NCI-H1105 (cell line): ENCODE measurements at places on chromosomes 3 and 15.
A peak's percentile ranks its signal among the peaks of the same experiment; 100 is the strongest.

DNA sequence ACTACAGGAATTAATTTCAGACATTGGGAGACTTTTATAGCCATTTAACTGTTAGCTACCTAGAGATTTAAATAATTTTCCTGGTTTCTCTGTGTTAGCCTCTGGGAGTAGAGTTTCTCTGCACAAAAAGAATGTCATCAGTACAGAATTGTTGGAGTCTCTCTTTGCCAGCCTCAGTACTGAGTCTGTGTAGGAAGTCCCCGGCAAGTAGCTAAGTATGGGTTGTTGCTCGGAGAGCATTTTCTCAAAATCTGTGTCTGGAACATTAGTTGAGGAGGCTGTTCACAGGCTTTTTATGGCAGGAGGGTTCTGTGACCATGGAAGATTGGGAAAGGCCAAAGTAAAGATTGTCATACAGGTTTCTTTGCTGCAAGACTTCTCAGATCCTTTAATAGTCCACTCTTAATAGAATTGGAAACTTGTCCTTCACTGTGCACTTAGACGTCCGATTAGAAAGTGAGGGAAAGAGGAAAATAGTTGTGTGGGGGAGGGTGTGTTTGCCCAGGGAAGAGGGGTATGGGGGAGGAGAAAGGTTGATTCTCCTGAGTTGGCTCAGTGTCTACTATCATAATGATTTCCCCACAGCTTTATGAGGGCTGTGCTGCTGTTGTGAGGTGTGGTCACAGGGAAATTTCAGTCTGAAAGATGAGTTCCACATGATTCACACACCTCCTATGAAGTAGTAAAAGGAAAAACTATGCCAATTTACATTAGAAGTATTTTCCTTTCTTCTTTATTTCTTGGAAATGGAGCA lies 207.1 kb downstream of the PTPRG start:
- no peak for DNase-seq

- no peak for DNase-seq
These were observed 221.8 kb upstream of the TPRG1 start for GRCh38 chr3:188949996-188950395.

DNA sequence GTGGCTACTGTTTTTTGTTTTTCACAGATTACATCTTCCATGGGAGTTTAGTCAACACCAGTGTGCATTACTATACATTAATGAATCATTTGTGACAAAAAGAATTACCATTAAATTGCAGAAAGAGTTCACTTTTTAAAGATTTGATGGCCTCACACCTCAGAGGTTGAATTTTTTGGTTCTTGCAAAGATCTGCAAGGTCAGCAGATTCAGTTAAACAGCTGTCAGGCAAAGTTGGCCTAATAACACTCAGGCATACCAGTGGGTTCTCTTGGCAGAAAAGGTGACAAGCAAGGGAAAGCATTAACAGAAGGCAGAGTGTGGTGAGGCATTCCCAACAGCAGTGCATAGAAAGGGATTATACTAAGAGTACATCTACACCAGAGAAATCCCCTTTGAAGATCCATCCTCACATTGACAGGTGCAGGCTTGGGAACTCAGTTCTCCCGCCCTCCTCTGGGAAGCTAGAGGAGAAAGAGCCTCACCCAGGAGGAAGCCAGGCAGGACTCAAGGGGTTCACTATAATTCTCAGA lies 24.3 kb upstream of the PTX3 start:
- DNase-seq, result no peak

DNA sequence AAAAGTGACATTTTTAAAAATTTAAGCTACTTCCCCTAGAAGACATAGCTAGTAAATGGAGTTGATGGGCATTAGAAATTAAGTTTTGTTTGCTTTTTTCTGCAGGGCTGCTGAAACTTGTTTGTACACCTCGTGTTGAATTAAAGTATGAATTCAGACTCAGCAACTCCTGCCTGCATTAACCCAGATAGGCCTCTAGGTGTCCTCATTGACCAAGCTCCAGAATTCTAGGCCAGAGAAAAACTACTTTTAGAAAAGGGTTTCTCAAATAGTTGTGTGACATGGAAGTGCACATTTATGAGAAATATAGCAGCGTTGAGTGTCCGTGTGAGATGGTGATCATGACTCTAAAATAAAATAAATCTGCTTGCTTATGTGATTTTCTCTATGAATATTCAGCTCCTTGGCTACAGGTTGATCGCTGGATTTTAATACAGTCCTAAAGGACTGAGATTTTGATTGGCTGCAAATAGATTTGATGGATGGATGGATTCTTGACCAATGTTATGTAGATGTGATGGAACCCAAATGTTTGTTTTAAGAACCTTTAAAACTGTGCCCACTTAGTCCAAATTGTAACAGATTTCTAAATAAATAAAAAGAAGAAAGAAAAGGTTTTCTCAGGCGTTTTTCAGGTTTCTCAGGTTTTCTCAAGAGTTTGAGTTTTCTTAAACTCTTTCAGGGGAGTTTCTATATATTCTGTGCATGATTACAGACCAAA lies 39.4 kb upstream of the LMOD3 start:
- no peak for DNase-seq

- no peak for DNase-seq
These were observed 552.3 kb downstream of the NAALADL2 start for GRCh38 chr3:175411405-175411804.

DNA sequence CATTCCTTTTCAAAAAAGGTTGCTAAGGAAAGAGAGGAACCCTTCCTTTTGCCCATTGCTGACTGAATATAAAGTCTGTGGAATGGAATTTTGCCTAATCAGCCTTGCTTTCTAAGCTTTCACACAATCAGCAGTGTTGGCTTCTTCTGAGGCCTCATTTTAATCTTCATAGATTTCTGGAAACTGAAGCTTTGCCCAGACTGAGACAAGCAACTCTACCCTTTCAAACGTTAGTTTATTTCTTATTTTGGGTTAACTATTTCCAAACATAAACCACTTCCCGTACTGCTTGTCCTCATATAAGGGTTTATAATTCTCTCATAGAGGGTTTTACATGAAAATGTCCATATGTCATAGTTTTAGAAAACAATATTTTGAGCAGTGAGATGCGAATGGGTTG lies 82.9 kb downstream of the NR1D2 start:
- DNase-seq, result no peak

- DNase-seq, result no peak
These were observed 19.3 kb downstream of the POMGNT2 start for GRCh38 chr3:43086460-43087165.

DNA sequence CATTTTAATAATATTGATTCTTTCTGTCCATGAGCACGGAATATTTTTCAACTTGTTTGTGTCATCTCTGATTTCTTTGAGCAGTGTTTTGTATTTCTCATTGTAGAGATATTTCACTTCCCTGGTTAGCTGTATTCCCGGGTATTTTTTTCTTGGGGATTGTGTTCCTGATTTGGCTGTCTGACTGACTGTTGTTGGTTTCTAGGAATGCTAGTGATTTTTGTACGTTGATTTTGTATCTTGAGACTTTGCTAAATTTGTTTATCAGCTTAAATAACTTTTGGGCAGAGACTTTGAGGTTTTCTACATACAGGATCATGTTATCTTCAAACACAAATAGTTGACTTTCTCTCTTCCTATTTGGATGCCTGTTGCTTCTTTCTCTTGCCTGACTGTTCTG lies 418.8 kb upstream of the ALCAM start:
- DNase-seq, result no peak

DNA sequence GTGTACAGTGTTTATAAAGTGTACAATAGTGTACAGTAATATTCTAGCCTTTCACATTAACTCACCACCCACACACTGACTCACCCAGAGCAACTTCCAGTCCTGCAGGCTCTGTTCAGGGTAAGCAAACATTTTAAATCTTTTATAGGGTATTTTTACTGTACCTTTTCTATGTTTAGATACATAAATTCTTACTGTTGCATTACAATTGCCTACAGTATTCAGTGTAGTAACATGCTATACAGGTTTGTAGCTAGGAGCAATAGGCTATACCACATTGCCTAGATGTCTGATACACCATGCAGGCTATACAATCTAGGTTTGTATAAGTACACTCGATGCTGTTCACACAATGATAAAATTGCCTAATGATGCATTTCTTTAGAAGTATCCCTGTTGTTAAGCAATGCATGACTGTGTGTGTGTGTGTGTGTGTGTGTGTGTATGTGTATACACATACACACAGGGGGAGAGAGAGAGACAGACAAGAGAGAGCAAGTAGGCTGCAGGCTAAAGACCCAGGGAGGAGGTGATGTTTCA lies 72.5 kb upstream of the PRR23C start:
- DNase-seq, result no peak

GRCh38 chr3:21752749-21753347 lies 1.8 kb upstream of the ZNF385D start:
- DNase-seq, result peak; percentile 28

GRCh38 chr15:92069308-92070250 lies 216.1 kb downstream of the SLCO3A1 start:
- no peak for DNase-seq

- DNase-seq, result no peak
These were observed 68.1 kb downstream of the NMD3 start for GRCh38 chr3:161289174-161289573.

- DNase-seq, result no peak
These were observed 54.5 kb downstream of the CPN2 start for GRCh38 chr3:194296454-194297263.

- no peak for DNase-seq
These were observed 48.1 kb downstream of the CFAP20DC start for GRCh38 chr3:59001675-59002074.

GRCh38 chr3:149507491-149508324 lies 33.2 kb downstream of the TM4SF4 start:
- DNase-seq, result no peak

- no peak for DNase-seq
These were observed 7.4 kb downstream of the MESD start for GRCh38 chr15:80982205-80982604.

- DNase-seq, result no peak
These were observed 278.0 kb downstream of the CGGBP1 start for GRCh38 chr3:87780811-87781210.

GRCh38 chr15:100728371-100729201 lies 126.2 kb downstream of the ASB7 start:
- no peak for DNase-seq

- DNase-seq, result peak; percentile 56
These were observed 611 bp upstream of the LINGO1 start for GRCh38 chr15:77633134-77633912.

DNA sequence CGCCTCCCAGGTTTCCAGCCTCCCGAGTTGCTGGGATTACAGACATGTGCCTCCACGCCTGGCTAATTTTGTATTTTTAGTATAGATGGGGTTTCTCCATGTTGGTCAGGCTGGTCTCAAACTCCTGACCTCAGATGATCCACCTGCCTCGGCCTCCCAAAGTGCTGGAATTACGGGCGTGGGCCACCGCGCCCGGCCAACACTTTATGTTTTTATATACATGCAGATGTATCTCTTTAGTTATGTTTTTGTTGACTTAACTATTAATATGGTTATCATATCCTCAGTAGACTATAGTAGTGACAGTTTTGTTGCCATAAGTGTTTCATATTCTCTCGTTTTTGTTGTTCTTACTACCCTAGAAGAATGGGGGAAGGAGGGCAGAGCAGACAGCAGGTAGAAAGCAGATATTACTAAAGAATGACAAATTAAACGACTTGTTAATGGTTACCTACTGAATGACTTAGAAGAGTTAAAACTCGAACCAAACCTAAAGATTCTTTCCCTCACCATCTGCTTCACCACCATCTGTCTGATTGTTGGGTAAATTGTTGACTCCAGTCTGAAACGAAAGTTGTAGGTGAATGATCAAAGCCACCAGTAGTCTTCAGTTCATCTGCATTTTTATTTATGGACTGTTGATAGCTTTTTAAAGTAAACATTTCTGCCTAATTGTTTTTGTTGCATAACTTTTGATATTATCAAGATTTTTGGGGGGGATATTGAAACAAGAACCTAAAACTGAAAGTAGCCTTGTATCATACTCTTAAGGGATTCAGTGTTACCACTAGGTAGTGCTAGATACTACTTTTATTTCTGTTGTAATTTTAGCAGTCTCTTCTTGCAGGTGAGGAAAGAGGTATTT lies 89.3 kb downstream of the RASA2 start:
- peak; percentile 27 for DNase-seq

DNA sequence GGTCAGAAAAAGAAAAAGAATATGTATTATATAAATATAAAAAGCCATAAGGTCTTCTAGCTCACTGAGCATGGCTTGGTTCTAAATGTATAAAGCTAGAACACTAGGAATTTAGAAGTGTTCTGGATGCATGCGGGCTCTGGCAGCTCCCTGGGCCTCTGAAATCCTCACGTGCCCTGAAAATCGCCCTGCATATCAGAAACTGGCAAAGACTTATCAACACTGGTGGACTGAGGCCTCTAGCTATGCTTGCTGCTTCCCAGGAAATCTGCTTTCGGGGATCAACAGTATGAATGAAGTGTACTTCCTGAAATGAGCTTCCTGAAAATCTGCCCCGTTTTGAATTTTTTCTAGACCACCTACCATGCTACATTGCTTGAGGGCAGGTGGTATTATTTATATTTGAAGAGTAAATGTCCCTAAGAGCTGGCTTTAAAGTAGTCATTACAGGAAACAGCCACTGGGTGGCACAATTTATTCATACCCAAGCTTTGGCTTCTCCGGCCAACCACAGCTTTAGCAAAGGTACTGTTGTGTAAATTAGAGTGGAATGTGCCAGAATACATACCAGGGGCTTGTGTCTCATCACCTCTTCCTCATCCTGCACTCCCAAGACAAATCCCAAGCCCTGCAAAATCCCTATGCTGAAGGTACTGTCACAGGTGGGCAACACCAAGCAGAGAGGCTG lies 17.7 kb downstream of the CRTAP start:
- peak; percentile 5 for DNase-seq

- DNase-seq, result peak; percentile 34
These were observed 70.4 kb downstream of the UMPS start for GRCh38 chr3:124800511-124801258.

GRCh38 chr3:15923640-15924405 lies 126.0 kb upstream of the ANKRD28 start:
- no peak for DNase-seq

DNA sequence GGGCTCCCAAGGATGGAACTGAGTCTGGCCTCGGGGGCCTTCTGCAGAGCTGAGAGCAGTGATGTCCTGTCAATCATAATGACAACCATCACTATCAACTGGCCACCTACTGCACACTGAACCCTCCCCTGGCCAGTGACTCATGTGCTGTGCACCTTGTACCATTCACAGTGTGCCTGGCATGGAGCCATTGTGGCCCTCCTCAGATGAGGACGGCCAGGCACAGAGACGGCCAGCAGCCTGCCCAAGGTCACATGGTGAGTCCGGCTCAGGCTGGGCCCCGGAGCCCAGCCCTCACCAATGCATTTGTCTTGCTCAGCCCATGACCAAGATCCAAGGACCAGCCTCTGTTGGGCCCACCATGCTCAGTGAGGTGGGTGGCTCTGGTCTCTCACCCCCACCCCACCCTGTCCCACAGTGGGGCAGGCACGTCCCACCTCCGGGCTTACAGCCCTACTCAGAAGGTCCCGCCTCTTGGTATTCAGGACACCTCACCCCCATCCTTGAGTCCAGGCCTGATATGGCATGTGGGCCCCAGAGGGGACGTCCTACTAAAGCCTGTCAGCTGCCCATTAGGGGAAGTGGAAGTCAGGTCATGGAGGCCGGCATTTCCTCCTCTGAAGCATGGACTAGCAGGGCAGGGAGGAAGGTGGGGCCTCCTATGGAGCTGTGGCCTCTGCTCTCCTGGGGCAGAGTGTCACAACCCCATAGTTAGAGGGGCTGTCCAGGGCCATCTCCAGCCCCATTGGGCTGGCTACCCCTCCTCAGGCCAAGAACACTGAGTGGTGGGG lies 35.9 kb upstream of the TMEM115 start:
- DNase-seq, result no peak
